Hypothalamus (tissue), 51 donors: ENCODE measurements at places on chromosomes 7 and 10.
A peak's percentile ranks its signal among the peaks of the same experiment; 100 is the strongest.

- DNase-seq, result no peak
Measured at GRCh38 chr7:105649727-105650381, 68.6 kb upstream of the EFCAB10 start.

DNA sequence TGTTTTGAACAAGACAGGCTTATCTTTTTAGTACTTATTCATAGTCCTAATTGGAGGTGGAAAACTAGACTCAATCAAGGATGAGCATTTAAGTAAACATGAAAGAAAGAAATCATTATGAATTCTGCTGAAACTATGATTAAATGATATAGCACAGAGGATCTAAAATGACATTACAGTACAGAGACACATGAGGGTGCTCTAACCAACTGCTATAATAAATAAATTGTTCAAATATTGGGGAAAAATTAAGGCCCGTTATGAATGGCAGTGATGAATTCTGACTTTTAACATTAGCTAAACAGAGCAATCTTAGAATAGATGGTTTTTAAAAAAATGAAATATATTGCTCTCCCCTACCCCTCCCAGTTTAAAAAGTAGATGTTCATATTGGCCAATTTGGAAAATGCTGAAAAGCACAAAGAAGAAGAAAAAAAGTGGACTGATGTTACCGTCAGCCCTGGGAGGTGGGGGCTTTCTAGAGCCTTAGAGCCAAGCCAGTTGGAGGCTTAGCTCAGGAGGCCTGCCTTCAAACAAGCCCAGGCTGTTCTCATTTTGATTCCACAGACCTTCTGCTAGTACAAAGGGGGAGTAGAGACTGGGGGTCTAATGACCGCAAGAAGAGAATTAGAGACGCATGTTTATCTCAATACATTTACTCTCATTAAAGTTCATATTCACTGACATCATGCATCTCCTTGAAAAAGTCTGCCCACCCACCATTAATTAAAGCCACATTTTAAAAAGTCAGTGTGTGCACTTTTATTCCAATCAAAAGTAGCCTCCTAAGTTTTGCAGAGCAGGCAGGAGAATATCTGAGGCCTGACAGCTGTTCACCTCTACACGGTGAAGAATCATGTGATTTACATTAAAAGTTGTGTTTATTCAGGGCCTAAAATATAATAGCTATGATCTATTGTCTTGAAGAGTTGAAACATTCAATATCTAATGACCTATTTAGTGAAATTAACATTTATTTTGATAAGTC is 10.0 kb downstream of the WNT2 start:
- no peak for DNase-seq

DNA sequence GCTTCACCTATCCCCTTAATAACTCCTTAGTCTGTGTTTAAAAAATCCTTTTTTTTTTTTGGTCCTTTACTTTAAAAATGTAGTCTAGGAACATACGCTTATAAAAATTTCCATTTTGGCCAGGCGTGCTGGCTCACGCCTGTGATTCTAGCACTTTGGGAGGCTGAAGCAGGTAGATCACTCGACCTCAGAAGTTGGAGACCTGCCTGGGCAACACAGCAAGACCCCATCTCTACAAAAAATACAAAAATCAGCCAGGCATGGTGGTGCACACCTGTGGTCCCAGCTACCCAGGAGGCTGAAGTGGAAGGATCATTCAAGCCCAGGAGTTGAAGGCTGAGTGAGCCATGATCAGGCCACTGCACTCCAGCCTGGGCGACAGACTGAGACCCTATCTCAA is 14.8 kb downstream of the KAZALD1 start:
- no peak for DNase-seq

GRCh38 chr7:129218514-129219062 is 6.2 kb upstream of the AHCYL2 start:
- DNase-seq, result peak; percentile 57

DNA sequence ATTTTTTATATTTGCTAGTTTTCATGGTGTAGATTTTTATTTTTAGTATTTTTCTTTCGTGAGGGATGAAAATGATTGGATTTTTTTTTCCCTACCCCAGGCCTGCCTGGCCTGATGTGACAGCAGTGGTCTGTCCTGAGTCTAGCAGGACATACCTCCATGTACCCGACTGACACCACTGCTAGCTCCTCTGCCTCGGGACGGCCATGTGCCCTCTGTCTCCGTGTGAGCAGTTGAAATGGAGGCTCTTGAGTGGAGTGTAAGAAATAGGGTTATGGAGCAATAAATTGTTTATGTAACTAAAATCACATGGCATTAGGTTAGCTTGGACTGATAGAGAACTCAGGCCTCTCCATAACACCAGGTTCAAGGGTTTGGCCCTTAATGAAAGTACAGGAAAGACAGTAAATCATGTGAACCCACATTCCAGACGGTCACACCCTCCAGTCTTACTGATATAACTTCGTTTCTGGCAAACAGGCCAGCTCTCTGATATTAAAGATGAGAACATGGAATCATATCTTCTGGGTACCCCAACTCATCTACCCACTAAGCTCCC is 734.1 kb downstream of the KCNMA1 start:
- no peak for DNase-seq

DNA sequence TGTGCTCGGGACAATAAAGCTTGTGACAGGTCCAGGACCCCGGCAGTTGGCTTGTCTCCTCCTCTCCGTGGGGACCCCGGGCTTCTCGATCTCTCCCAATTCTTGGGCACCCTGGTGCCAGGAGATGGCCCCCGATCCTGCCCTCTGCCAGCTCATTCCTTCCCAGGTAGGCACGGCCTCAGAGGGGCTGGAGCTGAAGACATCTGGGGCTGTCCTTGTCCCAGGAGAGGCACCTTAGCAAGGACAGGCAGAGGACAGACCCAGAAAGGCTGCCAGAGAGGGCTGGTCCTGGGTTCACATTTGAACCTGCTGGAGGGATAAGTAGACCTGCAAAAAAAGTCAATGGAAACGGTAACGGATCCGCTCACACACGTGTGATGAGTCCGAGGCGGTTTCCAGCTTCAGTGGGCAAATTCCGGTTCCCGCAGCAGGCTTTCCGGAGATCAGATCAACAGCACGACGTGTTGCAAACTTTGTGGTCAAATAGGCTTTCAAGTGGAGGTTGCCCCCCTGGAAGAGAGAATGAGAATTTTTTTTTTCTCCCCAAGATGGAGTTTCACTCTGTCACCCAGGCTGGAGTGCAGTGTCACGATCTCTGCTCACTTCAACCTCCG is 47.7 kb upstream of the GTF2IRD1 start:
- no peak for DNase-seq

- no peak for DNase-seq
Measured at GRCh38 chr10:132107949-132108877, 42.5 kb downstream of the JAKMIP3 start.

GRCh38 chr10:4767033-4767814 is 58.8 kb upstream of the AKR1E2 start:
- peak; percentile 2 for DNase-seq

DNA sequence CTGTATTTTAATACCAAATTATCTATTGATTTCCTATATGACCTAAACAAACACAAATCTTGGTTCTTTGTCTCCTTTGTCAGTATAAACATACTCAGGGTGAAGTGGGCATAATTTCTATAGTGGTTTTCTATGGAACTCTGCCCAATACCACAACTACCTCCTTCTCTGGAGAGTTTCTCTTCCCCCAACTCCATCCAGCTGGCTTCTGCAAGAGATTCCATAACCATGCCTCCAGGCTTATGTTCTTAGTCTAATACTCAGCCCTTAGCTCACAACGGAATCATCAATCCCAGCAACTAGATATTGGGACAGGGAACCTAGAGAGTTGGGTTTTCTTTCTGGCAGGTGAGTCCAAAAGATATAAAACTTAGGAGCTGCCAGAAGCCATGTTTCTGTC is 127.3 kb downstream of the TRIL start:
- DNase-seq, result no peak
